ENCODE measurements at places on chromosomes 5 and 9.

- no peak for DNase-seq
Measured at GRCh38 chr5:159050316-159051143, 49.2 kb downstream of the EBF1 start.

- DNase-seq, result no peak
Measured at GRCh38 chr9:123484130-123484529, 128.1 kb downstream of the CRB2 start.

DNA sequence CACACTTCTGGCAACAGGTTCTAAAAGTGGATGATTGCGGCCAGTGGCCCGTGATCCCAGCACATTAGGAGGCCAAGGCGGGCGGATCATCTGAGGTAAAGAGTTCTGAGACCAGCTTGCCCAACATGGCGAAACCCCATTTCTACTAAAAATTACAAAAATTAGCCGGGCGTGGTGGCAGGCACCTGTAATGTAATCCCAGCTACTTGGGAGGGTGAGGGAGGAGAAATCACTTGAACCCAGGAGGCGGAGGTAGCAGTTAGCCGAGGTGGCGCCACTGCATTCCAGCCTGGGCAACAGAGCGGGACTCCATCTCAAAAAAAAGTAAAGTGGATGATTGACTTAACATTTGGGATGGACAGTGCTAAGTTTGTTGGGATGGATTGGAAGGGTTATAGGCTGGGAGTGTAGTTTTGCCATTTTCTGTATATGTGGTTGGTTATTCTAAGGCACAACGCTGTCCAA, 3.4 kb downstream of the MATR3 start:
- DNase-seq, result no peak

GRCh38 chr5:142542906-142543305, 143.0 kb downstream of the FGF1 start:
- DNase-seq, result no peak

Data from activated CD8-positive, alpha-beta memory T cell treated with anti-CD3 and anti-CD28 coated beads for 4 hours (primary cell).